Brain pericyte (primary cell): ENCODE measurements at places on chromosomes 13 and 19.

DNA sequence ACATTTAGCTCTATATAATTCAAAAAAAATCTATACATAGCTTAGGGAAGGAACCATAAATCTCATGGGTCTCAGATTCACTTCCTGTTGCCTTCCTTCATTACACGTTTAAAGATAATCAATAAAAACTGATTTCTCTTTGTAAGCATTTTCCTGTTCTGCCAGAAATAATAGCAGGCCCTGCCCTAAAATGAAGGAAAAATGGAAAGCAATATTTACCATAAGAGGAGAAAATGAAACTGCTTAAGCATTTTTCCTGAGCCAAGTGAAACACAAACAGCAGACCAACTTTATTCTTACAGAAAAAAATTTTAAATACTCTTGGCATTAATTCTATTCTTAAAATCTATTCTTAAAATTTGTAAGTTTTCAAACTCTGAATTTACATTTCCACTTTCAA, 4.0 kb downstream of the LHFPL6 start:
- no peak for DNase-seq

- DNase-seq, result no peak
Measured at GRCh38 chr19:56053596-56053995, 67.0 kb downstream of the NLRP5 start.

DNA sequence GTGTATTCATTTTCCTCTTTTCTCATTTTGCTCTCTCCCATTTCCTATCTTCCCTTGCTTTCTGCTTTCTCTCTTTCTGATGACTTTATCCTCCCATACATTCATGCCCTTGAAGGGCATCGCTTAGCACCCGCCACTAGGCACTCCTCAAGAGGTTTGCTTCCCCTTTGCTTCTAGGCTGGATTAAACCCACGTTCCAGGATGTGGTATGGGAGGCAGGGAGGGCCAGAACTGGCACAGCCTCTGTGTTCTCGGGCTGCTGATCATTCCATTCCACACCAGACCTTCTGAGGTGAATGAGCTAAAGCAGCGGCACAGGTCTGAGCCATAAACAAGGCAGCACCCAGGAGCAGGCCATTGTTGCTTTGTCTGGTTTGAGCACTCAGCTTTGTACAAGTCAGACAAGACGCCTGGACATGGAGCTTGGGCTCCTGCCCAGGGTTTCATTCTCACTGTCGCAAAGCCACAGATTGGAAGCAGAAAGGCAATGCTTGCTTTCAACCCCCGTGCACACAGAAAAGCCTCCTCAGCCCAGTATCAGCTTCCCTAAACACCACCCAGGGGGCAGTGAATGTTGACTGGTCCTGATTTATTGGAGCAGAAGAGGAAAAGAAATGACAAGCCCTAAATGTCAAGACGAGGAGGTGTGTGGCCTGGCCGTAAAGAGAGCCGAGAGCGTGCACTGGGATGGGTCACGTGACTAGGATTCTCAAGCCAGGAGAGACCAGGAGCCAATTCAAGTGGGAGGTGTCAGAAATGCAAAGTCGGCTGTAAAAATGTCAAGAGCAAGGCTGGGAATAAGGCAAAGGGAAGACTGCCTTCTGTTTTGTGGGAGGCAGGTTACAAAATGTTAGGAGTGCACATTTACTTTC, 218.0 kb upstream of the SERP2 start:
- no peak for DNase-seq

DNA sequence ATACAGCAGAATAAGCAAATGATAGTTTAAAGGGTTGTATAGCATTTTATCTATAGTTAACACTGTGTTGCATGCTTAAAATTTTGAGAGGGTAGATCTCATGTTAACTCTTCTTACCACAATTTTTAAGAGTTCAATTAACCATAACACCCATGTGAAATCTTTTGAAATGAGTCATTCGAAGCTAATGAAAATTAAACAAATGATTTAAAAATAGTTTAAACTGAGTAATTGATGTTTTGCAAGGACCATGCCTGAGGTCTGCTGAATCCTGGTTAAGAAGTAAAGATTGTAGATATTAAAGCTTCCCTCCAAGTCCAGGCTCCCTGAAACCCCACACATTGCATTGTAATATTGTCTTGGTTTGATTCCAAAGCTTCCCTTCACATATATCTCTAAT, 176.7 kb upstream of the RNF113B start:
- no peak for DNase-seq

DNA sequence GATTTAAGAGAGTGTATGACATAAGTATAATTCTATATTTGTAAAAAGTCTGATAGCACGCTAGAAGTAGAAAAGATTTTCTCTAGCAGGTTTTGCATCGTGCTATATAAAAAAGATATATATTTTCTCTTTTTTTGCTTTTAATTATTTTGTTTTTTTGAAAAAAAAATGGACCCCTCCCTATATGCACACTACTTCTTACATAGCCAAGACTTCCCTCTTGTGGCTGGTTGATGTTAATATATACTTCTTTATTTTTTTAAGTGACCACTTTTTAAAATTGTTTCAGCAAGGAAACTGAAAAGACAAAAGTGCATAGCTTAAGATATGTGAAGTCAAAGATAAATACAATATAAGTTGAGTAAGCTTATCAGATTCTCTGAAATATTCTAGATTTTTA, 1202.8 kb downstream of the DIAPH3 start:
- no peak for DNase-seq

- peak; percentile 47 for DNase-seq
Measured at GRCh38 chr19:37655301-37655688, at the start of gene ZFP30. TSS of gene ZFP30 (minus strand) at chr19:37655465. CDS start at chr19:37647822, 7,643 bp downstream.

GRCh38 chr13:81393721-81394120, 1052.8 kb upstream of the SPRY2 start:
- no peak for DNase-seq

DNA sequence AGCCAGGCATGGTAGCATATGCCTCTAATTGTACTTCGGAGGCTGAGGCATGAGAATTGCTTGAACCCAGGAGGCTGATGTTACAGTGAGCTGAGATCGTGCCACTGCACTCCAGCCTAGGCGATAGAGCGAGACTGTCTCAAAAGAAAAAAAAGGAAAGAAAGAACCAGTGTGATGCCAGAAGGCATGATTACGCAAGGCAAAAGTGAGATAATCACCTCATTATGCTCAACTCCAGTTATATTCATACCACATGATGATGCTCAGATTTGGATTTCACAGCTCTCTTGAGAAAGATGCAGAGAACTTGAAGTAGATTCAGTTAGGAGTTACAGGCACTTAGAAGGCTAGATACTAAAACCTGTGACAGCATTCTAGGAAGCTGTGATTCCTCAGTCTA, 21.8 kb downstream of the RCBTB1 start:
- no peak for DNase-seq

- DNase-seq, result no peak
Measured at GRCh38 chr13:38693641-38694040, 6.8 kb downstream of the FREM2 start.

DNA sequence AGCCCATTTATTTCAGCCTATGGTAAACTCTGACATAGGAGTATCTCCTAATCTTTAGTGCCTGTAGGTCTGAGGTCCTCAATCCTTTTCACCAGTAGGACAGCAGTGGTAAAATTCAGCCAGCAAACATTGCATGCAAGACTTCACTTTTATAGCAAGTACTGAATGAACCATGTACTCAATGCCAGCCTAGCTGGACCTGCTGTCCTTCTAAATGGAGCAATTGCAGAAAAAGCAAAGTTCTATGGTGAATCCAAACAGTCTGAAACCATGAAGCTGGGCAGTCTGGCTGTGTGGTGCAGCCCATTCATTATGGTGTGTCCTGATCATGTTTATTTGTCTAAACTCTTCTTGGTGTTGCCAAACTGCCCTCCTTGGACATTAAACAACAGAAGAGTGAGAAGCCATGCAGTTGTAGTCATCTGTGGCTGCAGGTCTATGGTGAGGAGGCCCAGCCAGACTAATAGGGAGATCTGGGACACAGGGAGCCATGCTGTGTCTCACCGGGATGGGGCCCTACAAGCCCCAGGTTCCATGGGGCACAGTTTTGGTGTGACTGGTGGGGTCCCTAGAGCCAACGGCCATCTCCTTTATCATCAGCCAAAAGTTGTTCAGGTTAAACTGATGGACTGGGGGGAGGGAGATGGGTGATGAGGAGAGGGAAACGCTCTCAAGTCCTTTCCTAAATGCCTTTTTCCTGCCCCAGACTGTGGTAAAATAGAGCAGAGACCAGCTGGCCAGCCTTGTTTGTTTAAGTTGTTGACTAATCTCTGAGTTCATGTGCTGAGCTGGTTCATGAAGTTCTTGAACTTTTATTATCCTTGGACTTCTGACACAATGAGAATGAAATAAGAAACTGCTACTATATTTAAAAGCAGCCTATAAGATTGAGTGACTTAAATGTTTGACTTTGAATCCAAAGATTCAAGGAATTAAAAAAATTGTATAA, 20.6 kb upstream of the TNFSF11 start:
- peak; percentile 80 for DNase-seq

GRCh38 chr13:36750946-36751345, 68.1 kb upstream of the RFXAP start:
- DNase-seq, result no peak

GRCh38 chr13:113669755-113670341, 2.8 kb downstream of the GRK1 start:
- no peak for DNase-seq

- DNase-seq, result no peak
Measured at GRCh38 chr19:17862711-17863519, 3.2 kb downstream of the RPL18A start.

- DNase-seq, result no peak
Measured at GRCh38 chr19:51983361-51983760, 3.3 kb downstream of the ZNF350 start.

DNA sequence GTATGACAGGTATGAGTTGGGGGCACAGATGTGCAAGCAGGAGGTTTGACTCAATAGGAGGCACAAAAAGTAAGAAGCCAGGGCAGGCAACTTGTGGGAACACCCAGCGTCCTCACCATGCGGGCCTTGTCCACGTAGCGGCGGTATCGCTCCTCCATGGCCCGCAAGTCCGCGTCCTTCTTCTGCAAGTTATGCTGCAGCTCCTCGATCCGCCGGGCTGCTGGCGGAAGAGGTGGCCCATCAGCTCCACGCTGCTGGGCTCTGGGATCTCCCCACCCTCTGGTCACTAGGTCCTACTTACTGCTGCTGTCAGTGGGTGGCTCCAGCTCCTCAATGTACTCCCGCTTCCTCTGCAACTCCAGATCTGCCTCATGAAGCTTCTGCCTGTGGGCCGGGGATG, 10.7 kb downstream of the HOOK2 start:
- no peak for DNase-seq

DNA sequence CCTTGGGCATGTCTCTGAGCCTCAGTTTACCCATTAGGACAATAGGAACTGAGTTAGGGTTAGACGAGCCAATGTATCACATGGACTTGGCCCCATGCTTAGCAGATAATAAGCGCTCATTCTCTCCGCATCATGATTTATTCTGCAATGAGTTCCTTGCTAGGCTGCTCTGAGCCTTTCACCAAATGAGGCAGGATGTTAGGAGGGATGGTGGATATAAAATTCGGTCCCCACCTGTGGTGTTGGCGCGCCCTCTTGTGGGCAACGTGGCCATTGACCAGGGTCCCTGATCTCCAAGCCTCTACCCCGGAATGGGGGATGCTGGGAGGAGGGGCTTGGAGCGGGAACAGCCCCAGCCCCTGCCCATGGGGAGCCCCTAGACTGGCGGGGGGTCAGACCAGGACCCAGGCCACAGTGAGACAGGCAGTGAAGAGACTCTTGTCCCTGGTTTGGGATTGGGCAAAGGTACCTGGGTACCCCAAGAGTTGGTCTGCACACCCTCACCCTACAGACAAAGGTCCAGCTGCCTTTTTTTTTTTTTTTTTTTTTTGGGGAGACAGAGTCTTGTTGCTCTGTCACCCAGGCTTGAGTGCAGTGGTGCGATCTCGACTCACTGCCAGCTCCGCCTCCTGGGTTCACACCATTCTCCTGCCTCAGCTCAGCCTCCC, 43.9 kb downstream of the CERS4 start:
- peak; percentile 50 for DNase-seq

DNA sequence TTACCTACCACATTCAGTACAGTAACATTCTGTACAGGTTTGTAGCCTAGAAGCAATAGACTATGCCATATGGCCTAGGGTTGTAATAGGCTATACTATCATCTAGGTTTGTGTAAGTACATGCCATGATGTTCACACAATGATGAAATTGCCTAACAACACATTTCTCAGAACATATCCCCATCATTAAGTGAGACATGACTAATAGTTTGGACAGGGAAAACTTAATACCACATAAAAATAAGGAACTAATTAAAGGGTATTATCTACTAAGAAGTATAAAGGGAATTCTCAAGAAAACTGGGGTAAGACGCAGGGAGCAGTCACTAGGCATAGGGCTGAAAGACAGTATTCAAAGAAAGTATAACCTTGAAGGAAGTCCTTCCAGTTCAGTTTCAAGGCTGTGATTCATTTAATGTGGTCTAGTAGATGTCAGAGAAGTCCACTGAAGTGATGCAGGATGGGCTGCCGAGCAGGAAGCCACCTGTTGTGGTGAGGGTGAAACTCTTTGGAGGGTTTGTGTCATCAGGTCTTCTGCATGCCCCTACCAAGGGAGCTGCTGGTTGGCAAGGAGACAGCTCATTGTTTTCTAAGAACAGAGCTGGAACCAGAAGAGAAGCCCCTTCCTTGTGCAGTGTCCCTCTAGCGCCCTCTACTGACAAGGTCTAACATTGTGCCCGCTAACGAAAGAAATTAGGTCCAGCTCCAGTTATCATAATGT, 122.9 kb downstream of the OLFM4 start:
- DNase-seq, result no peak

GRCh38 chr13:110938662-110939421, 24.0 kb upstream of the ANKRD10 start:
- DNase-seq, result no peak

DNA sequence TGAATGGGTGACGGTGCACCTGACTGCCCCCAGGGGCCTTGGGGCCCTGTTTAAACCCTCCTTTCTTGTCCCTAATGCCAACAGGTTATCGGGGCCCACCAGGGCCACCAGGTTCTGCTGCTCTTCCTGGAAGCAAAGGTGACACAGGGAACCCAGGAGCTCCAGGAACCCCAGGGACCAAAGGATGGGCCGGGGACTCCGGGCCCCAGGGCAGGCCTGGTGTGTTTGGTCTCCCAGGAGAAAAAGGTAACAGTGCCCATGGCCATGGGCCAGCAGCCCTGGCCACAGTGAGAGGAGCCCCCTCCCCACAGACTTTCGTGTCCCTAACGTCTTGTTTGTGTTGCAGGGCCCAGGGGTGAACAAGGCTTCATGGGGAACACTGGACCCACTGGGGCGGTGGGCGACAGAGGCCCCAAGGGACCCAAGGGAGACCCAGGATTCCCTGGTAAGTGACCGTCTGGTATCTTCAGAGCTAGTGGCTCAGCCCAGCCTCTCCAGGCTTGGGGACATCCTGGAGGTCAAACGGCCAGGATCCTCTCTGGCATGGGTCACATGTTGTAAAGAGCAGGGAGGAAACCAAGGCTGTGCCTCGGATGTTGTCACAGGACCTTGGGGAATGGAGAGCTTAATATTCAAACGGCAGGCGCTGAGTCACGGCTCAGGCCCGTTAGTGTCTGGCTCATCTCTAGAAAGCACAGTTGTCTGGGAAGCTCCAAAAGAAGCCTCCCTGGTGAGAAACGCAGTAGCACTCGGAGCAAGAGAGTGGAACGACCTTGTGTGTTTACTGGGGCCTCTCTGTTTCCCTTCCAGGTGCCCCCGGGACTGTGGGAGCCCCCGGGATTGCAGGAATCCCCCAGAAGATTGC, 58.3 kb downstream of the RAB20 start:
- no peak for DNase-seq

GRCh38 chr19:28516415-28516872, 696.5 kb downstream of the UQCRFS1 start:
- DNase-seq, result no peak

- DNase-seq, result no peak
Measured at GRCh38 chr13:92807353-92807752, 419.3 kb upstream of the GPC6 start.
